ENCODE measurements at places on chromosomes 16 and 17. TPM values are rescaled to one million over a fixed set of nuclear protein-coding genes. Genes with fewer than 3 reads are reported as not detected.

- no peak for DNase-seq
Measured at GRCh38 chr16:2715519-2715918, 4.5 kb downstream of the PRSS27 start.

Gene TPSB2
- 0.37 TPM for polyA plus RNA-seq

Gene TMEM114
- polyA plus RNA-seq = 0.11 TPM

Gene KRTAP3-1
- polyA plus RNA-seq = not detected

GRCh38 chr17:44707755-44708400 is 587 bp upstream of the DBF4B start:
- DNase-seq = no peak
